ENCODE measurements at places on chromosomes 12 and 14.

DNA sequence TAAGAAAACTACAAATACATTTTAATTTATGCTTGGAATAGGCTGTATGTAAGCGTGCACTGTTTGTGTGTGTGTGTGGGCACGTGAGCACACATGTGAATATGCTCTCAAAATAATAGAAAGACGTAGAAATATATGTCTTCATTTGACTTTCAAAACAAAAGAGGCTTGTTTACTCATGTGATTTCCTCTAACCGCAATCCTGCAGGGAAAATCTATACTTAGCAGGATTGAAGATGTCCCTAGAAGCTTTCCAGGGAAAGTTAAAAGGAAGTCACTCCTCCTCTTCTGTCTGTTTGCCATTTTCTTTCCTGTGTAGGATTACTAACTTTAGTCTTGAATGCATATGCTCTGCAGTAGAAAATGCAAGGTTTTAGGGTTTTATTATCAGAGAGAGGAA is 404.7 kb downstream of the MDGA2 start:
- no peak for DNase-seq

GRCh38 chr12:100993916-100994450 is 199.4 kb downstream of the ANO4 start:
- DNase-seq, result no peak

DNA sequence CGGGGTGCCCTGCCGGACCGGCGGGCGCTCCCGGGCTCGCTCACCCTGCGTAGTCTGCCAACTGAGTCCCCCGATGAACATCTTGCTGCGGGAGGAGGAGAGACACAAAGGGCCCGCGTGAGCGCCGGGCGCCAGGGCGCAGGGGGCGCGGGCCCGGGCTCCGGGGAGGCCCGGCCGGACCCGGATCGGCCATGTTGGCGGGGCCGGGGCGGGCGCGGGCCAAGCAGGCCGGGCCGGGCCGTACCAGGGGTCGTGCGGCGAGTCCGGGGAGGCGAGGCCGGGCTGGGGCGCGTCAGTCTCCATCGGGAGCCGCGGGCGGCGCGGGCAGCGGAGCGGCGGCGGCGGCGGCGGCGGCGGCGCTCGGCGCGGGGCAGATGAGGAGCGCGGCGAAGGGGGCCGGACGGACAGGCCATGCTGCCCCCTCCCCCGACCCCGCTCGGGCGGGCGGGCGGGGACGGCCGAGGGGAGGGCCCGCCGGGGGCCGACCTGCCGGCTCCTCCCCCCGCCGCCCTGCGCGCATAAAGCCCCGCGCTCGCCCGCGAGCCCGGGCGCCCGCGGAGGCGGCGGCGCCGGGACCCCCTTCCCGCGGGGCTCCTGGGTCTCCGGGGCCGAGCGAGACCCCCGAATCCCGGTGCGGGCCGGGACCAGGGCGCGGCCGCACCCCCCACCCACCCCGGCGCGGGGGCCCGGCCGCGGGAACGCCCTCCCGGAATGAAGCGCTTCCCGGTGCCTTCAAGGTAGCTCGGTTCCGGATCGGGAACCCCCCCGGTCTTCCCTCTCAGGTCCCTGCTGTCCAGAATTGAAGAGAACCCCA is at the start of gene MSI1:
Gene MSI1 (minus strand): TSS at position 376 of the 814 bp plus-strand sequence. CDS start 73 bp downstream, at position 303.
- DNase-seq, result no peak

DNA sequence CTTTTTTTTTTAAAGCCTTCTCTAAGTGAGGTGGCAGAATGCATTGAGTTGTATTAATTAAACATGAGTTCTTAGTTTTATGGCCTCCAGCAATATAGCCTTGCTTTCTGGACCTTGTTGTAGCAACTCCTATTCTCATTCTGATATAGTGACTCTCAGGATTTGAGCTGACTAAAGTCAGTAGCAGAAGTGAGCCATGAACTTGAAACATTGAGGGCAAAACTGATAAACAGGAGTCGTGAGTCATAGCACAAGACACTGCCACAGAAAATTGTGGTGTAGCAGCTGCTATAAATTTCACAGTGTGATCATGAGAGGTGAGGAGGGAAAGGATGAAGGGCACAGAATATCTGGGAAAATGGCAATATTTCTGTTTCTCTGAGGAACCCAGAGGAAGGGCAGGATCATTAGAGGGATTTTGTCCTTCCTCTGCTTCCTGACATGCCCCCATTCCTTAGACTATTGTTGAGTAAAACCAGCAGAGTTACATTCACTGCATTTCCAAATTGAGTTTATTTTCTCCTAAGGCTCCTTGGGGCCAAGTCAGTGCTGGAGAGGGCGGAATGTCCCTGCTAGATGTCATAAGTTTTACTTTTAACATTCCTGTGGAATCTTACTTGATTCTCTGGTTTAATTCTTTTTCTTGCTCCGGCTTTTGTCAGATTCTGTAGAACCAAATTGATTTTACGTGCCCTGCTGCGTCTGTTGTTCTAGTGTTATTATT is 7.5 kb downstream of the KLRG1 start:
- DNase-seq, result no peak

GRCh38 chr14:93788543-93789227 is 400 bp upstream of the PRIMA1 start:
- DNase-seq, result peak; percentile 12

- DNase-seq, result no peak
Observed at GRCh38 chr12:69513297-69513696, 43.1 kb downstream of the FRS2 start.

- DNase-seq, result no peak
Observed at GRCh38 chr14:50600849-50601248, 40.9 kb downstream of the ATL1 start.

DNA sequence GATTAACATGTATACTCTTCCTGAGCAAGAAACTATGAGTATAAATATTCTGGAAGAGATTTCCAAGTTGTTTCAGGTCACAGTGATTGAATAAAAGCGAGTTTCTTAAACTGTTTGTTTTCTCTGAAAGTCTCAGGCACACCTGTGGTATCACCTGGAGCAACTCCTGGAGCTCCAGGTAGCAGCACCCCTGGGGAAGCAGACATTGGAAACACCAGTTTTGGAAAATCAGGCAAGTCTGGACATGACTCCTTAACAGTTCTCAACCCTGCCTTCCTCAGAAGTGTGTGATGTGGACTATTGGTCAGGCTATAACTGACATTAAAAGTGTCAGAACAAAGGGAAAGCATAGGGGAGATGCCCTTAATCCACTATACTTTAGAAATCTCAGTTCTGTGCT is 217.6 kb upstream of the CNTN1 start:
- no peak for DNase-seq

GRCh38 chr12:75750716-75751306 is 239.4 kb upstream of the KRR1 start:
- DNase-seq, result no peak

- peak; percentile 83 for DNase-seq
Observed at GRCh38 chr12:108618079-108618952, 15.4 kb downstream of the SELPLG start.

DNA sequence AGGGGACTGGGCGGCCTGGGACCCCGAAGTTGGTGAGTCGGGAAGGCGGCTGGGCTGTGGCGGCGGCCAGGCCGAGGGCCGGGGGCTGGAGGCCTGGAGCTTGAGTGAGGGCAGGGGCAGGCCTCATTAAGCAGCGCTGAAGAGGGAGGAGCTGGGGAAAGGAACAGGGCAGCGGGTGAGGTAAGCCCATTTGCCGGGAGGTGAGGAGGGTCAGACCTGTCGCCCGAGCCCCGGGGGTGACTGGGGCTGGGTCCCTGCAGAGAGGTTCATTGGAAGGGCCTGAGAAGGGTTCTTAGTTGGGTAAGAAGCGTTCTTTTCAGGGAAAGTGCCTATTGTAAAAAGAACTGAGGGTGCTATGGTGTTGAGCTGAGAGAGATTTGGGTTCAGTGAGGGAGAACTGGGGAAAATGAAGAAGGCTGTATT is 441 bp downstream of the RAB5B start:
- DNase-seq, result peak; percentile 56

GRCh38 chr12:83954071-83954789 is 958.4 kb downstream of the SLC6A15 start:
- DNase-seq, result no peak

- no peak for DNase-seq
Observed at GRCh38 chr12:18145924-18146323, 55.9 kb upstream of the RERGL start.
